ENCODE measurements at places on chromosomes 6 and 20.

DNA sequence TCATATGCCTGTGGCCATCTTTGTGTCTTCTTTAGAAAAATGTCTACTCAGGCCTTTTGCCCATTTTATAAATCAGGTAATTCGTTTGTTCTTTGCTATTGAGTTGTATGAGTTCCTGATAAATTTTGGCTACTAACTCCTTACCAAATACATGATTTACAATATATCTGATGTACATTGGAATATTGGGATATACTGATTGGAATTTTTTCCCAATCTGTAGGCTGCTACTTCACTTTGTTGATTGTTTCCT is 39.2 kb downstream of the BACH2 start:
- no peak for DNase-seq

GRCh38 chr6:116159782-116160524 is 34.0 kb upstream of the COL10A1 start:
- DNase-seq, result no peak

- no peak for DNase-seq
These were observed 14.9 kb downstream of the TMEM170B start for GRCh38 chr6:11552442-11552841.

GRCh38 chr6:110690106-110690654 is 125.1 kb downstream of the CDK19 start:
- DNase-seq, result no peak

DNA sequence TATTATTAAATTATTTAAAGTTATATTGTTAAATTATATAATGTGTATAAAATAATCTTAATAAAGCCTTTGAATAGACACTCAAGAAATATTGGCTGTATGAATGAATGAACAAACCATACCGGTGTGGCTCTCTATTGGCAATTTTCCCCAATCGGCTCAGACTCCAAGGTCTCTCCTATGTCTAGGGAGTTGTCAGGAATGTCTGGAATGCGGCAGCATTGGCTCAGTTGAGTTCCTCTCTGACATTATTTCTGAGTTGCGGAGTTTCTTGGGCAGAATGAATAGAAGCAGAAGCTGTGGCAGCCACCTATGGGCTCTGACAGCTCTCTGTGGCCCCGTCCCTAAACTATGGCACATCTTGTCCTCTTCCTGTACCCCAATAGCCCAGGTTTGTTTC is 111.0 kb downstream of the SOBP start:
- no peak for DNase-seq

GRCh38 chr6:7411328-7411727 is 21.7 kb downstream of the RIOK1 start:
- DNase-seq, result no peak

DNA sequence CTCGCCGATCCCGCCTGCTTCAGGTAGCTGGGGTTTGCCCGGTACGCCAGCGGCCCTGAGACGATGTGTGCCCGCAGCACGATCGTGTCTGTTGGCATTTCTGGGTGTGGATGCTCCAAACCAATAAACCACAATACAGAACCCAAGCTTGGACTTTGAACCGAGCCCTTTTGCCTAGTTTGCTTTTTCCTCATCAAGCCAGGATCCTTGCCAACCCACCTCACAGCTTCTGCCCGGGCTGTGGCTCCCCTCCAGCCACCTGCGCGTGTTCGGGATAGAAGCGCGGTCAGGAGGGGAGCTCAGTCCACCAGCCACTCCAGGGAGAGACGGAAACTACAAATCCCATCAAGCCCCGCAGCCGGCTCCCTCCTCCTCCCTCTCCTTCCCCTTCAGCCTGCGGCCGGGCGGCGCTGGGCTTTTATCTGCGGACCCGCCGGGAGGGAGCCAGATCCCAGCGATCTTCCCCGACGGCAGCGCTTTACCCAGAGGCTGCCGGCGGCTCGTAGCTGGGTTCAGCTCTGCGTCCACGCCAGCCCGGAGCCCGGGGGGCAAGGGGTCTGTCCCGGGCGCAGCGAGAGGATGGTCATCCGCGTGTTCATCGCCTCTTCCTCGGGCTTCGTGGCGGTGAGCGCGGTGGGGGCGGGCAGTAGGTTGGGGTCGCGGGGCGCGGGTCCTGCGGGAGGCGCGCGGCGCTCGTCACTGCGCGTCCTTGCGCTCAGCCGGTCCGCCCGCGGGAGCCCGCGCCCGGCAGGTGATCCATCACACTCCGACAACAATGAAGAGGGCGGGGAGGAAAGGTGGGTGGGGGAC is at the start of gene SH3BGRL2:
Gene SH3BGRL2 (plus strand): TSS at position 447 of the 810 bp plus-strand sequence. CDS start 133 bp downstream, at position 580.
- DNase-seq, result no peak

DNA sequence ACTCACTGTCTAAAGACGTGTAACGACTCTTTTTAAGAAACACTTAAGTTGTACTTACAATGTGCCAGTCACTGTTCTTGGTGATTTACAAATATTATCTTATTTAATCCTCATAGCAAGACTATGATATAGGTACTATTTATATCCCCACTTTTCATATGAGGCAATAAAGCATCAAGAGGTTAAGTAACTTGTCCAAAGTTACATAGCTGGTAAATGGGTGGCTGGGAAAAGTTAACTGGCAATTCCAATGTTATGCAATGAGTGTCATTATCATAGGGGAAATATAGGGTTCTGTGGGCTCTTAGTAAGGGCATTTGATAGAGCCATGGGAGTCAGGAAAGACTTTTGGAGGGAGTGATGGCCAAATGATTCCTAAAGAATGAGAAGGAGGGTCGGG is 21.4 kb upstream of the RIPOR2 start:
- DNase-seq, result no peak

GRCh38 chr6:40930555-40930954 is 108.5 kb downstream of the UNC5CL start:
- DNase-seq, result no peak

- no peak for DNase-seq
These were observed 4.3 kb downstream of the AK9 start for GRCh38 chr6:109686566-109687265.

DNA sequence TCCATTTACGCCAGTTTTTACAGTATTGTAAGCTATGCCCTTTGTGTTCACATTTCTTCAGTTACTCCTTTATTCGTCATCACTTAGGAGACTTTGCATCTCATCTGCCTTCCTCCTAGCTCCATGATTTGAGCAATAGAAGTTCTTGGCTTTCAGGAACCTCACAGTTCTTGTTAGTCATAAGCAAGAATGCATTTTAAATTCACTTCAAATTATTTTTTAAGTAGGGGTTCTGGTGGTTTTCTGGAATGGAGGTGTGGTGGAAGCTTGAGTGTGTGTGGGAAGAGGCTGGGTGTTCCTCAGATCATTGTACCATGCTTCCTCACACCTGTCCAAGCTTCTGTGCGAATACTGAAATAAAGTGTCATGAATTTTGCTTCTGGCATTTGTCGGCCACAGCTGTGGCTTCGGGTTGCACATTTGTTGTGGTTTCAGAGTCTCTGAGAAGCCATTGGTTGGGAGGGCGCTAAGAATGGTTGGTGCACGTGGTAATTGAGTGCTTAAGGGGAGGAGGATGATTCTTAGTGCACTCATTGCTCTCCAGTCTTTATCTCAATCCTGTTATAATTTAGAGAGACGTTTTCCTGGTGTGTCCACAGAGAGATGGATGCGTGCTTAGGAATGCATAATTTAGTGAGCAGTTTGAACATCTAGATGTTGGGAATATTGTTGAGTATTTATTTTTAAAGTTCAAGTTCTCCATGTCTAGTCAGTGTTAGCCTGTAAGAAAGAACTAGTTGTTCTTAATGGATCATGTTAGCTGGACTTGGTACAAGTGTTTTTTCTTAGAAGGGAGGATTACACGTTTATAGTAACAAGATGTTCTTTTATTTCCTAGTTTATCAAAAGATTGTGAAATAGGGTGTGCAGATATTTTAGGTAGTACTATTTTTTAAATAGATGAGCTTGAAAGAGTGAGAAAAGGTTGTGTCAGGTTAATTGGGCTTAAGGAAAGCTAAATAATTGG is 31.9 kb downstream of the FOXO3 start:
- DNase-seq, result peak; percentile 14

GRCh38 chr6:104540743-104541142 is 319.0 kb downstream of the HACE1 start:
- DNase-seq, result no peak

- DNase-seq, result no peak
These were observed 2.9 kb downstream of the STX11 start for GRCh38 chr6:144153260-144153659.

DNA sequence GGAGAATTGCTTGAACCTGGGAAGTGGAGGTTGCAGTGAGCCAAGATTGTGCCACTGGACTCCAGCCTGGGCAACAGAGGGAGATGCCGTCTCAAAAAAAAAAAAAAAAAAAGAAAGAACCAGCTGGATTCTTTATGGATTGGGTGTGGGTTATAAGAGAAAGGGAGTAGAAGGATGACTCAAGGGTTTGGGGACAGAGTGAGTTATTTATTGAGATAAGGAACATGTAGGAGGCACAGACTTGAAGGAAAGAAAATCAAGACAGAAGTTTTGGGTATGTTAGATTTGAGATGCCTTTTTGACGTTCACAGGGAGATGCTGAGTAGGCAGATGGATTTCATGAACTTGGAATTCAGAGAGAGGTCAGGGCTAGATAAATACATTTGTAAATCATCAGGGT is 47.6 kb downstream of the KIZ start:
- no peak for DNase-seq

DNA sequence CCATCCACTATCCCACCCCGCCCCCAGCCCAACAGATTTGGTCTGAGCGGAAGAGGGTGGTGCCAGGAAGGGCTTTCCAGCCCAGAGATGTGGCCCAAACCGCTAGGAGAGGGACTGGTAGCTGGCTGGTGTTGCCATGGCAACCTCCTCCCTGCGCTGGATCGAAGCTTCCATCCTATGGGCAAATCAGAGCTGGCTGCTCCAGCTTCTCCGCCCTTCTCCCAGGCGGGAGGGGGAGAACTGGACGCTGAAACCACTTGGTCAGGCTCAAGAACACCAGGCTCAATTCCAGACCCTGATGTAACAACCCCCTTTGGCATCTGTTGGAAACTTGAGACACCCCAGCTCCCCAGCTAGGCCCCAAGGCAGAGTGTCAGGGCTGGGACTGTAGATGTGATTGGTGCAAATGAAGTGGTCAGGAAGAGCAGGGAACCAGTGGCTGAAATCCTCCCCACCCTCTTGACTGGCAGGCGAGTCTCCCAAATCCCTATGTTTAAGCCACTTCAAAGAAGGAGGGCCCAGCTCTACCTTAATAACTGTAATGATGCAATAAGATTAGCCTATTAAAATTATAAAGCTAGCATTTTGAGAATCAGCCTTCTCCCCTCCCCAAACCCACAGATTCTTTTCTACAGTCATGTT is 4.2 kb downstream of the RIMS4 start:
- no peak for DNase-seq

- DNase-seq, result no peak
These were observed 14.8 kb downstream of the AKAP12 start for GRCh38 chr6:151254451-151255081.

DNA sequence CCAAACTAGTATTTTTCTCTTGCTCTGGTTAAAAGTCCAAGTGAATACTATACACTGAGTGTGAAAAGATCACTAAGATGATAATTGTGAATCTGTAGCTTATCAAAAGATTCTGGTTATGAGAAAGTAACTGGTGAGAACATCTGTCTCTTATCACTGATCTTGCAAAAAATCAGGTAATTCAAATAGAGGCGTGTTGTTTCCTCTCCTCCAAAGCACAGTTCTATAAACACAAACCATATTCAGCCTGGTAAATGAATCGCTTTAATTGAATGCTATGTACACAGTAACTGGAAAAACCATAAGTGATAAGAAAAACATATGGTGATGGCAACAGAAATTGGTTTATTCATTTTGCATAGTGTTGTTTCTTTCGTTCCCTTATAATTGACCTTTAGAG is 161.0 kb downstream of the RALGAPA2 start:
- DNase-seq, result no peak

- no peak for DNase-seq
These were observed 214.4 kb downstream of the EYA2 start for GRCh38 chr20:47108994-47109393.

GRCh38 chr20:49835031-49835430 is 22.4 kb downstream of the SLC9A8 start:
- DNase-seq, result no peak

- no peak for DNase-seq
These were observed 4.5 kb upstream of the ZNF831 start for GRCh38 chr20:59159091-59159490.

GRCh38 chr6:142322504-142323198 is 20.8 kb downstream of the ADGRG6 start:
- DNase-seq, result no peak

DNA sequence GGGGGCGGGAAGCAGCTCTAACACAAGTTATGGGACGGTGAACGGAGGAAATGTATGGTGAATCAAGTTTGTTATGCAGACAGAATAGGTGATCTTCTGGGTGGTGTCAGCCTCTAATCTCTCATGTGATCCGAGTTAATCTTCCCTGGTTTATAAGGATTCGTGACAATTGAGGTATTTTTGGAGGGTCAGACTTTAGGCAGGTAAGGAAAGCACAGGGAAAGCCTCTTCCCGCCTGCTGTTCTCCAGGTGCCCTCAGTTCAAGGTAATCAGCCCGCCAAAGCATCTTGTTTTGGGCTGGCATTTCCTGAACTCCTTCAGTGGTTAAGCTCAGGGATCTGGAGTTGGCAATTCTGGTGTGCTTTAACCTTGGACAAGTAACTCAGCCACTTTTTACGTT is 1.2 kb downstream of the CSTF1 start:
- no peak for DNase-seq

- no peak for DNase-seq
These were observed 29.0 kb downstream of the SLC12A5 start for GRCh38 chr20:46057856-46058598.

DNA sequence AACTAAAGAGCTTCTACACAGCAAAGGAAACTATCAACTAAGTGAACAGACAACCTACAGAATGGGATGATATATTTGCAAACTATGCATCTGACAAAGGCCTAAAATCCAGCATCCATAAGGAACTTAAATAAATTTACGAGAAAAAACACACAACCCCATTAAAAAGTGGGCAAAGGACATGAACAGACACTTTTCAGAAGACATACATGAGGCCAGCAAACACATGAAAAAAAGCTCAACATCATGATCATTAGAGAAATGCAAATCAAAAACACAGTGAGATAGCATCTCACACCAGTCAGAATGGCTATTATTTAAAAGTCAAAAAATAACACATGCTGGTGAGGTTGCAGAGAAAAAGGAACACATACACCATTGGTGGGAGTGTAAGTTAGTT is 24.5 kb downstream of the AGPAT4 start:
- DNase-seq, result no peak

GRCh38 chr6:144816936-144817335 is 531.8 kb downstream of the UTRN start:
- no peak for DNase-seq

- DNase-seq, result no peak
These were observed 38.6 kb upstream of the NXT1 start for GRCh38 chr20:23311947-23312506.
